ENCODE measurements at places on chromosomes 11 and 22.
A peak's percentile ranks its signal among the peaks of the same experiment; 100 is the strongest.

GRCh38 chr11:64742087-64742888 is 1.7 kb downstream of the RASGRP2 start:
- peak; percentile 74 for DNase-seq

GRCh38 chr11:19768815-19769214 is 56.2 kb downstream of the NAV2 start:
- no peak for DNase-seq

DNA sequence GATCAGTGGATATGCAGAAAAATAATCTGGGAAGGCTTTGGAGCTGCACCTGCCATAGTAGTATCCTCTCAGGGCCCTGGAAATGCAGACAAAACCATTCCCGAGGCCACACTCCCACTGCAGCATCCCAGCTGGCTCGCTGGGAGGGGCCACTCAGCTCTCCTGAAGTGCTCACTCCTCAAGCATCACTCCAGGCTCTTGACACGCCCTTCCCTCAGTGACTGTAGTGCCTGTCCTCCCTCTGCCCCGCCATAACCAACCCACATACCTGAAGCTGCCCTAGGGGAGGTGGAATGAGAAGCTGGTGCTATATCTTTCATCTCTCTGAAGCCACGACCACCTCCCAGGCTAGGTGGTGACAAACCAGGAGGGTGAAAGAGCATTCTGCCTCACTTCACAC is 4.8 kb downstream of the DSCAML1 start:
- DNase-seq: no peak

- no peak for DNase-seq
Measured at GRCh38 chr11:132937016-132937415, 595.3 kb downstream of the OPCML start.

- DNase-seq: no peak
Measured at GRCh38 chr11:84297570-84297969, 1011.4 kb upstream of the CCDC90B start.

GRCh38 chr22:47228767-47229166 is 466.3 kb downstream of the TBC1D22A start:
- no peak for DNase-seq

DNA sequence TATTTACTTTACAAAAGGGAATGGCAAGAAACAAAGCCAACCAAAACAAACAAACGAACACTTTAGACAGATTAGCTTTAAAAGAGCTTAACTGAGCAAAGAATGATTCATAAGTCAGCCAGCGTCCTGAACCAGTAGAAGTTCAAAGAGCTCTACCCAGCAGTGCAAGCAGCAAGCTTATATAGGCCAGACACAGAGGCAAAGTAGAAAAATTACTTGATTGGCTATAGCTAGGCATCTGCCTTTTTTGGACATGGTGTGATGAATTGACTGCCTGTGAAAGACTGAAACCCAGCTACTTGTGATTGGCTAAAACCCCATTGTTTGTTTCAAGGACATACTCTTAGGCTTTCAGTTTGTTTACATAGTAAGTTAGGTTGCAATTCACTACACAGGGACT is 2120.0 kb upstream of the RAG2 start:
- DNase-seq: no peak

DNA sequence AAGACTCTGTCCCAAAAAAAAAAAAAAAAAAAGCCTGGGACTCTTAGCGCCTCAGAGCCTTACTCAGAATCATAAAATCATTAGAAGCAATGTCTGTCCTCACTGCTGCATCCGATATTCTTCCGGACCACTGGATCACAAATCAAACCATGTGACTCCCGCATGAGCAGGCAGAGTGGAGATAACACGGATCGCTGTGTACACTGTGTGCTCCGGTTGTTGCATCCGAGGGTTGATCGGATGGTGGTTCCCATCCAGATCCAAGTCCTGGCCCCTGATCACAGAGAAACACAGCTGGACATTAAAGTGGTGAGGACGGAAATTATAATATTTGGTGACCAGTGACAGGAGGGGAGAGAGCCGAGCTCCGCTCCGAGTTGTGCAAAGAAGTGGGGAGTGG is 9.7 kb upstream of the TXNRD2 start:
- DNase-seq: no peak

GRCh38 chr11:122871302-122871701 is 11.3 kb upstream of the JHY start:
- no peak for DNase-seq

DNA sequence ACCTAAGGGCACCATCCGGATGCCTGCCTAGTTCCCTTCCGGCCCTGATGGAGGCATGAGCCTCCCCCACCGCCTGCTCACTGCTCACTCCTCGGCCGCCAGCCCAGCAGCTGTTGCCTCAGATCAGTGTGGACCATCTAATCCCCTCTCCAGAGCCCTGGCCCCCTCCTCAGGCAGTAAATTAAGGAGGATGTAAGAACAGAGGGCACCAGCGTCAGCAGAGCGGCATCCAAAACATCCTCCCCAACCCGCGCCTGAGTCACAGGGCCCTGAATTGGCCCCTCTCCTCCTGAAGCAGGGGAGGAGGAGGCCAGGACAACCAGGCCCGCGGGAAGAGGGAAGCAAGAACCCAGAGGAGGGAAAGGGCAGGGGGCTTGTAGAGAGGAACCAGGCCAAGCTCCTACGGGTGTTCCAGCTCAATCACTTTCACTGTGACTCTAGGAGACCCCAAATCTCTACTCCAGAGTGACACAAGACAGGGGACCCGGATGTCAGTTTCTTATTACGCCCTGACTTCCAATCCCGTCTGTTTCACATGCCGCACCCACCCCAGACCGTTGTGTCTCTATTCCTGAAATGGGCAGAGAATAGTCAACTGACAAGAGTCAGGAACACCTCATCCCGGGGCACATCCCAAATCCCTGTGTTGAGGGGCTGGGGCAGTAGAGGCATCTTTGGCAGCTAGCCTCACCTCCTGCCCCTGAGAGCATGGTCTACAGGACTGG is 31.3 kb upstream of the MYOD1 start:
- no peak for DNase-seq

DNA sequence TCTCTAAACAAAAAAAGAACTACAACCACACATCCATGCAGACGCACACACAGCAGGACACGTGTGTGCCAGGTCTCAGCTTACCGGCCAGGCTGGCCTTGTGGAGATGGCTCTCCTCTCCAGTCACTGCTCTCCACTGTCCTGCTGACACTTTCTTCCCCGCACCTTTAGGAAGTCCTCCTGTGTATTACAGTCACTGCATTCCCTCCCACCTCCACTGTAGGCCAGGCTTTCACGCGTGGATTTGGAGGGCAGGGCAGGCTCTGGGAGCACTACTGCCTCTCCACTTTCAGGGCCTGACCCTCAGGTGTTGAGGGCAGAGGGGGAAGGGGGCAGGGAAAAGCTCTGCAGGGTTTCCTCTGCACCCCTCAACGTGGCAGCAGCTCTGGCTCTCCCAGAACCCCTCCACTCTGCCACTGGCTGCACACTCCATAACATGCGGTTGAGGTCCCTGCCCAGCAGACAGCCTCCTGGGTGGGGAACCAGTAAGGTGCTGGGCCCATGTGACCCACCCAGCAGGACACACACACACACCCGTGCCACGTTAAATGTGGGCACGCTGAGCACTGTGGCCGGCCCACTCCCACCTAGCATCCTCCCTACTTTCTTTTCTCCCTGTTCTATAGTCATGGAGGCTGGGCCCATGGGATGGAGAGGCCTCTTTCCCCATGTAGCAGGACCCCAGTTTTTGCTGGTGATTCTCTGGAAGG is 107.0 kb upstream of the PITPNB start:
- DNase-seq: no peak

GRCh38 chr22:37355174-37355573 is 72.1 kb downstream of the ELFN2 start:
- DNase-seq: no peak

DNA sequence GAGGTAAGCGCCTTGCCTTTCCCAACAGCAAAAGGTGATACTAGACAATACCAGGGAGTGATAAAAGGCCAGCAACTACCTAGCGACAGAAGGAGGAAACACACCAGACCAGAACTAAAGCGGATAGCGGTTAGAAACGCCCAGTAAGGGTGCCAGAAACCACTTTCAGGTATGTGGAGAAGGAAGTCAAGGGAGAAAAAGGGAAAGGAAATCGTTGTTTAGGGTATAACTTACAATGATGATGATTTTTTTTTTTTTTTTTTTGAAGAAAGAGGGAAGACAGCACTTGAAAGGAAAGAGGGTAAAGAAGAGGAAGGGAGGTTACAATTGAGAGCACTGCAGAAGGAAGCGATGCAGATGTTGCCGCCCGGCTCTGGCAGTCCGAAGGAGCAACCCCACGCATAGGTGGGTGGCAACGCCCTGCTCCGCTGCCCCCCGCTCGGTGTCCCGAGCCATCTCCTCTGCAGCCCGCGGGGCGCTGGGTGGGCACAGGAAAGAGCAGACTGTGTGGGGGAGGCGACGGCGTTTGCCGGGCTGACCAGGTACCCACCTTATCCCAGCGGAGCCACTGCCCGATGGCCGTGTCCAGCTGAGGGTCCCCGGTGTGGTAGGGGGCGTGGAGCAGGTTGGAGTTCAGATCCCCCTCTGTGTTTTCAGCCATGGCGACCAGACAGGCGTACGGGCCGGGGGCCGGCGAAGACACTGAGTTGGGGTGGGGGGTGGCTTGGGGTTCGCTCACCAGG is 561 bp downstream of the PGM2L1 start:
- peak; percentile 29 for DNase-seq

DNA sequence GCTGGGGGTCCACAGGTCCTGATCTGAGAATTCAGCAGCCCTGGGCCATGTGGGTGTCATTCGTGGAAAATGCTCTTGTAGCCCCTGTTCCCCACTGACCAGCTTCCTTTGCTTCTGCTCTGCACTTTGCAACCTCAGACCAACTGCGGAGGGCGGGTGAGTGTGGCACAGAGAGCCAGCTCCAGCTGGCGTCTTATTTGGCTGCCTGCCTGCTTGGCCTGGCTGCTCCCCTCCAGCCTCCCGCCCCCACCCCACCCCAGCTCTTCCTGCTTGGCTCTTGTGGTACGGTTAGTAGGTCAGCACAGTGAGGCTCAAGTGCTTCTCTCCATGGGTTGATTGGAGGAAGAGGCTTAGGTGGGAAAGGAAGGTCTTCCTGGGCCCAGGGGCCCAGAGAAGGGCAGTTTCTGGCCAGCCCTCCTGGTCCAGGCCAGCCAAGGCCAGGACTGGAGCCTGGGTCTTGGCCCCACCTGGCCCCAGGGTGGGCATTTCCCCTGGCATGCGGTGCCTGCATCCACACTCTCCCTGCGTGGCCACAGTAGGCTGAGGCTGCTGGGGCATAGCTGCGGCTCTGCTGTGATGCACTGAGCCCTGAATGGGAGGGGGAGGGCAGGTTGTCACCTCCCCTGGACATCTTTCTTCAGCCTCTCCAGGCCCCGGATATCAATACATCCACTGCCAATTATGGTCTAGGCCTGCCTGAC is 26.5 kb downstream of the MYO7A start:
- no peak for DNase-seq

GRCh38 chr22:32055069-32055468 is 12.0 kb downstream of the SLC5A1 start:
- DNase-seq: no peak

DNA sequence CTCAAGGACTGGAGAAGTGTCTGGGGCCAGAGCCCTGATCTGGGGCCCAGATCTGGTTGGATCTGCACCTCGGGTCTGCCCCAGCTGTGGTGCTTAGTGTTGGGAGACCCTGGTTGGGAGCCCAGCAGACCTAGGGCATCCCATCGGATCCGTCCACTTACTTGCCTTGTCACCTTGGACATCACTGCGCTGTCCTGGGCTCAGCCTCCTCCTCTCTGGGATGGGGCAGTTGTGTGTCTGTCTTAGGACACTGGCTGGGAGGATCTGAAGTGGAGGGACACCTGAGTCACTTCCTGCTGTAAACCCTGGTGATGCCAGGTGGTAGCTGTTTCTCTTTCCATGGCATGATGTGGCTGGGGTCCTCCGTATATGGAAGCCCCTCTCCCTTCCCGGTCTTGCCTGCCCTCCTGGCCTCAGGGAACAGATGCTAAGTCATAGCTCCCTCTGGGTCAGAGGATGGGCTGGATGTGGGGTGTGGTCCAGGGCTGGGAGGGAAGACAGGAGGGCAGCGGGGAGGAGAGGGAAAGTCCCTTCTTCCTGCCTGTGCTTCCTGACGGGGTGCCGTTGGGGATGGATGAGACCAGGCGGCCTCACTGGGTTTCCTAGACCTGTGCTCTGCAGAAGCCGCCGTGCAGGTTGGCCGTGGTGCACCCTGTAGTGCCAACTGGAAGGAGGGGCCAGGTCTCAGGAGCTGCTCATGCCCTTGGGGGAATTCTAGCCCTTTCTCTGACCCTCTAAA is 12.1 kb upstream of the OMP start:
- DNase-seq: no peak

- no peak for DNase-seq
Measured at GRCh38 chr11:73961321-73961720, 10.5 kb downstream of the DNAJB13 start.

DNA sequence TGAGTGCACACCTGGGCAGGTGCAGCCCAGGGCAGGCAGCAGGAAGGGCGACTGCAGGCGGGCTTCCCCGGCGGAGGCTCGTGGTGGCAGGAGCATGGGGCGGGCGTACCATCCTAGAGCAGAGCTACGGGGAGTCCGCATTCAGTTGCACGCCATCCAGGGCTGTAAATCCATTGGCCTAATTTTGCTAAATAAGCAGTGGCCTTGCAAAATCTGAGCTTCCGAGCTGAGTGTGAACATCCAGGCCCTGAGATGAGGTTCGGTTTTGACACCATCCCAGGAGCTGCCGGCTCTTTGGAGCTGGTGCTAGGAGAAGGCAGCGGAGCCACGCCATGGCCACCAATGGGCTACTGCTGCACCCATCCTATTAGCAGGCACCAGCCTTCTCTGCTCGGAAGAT is 664.8 kb downstream of the BRD1 start:
- no peak for DNase-seq

DNA sequence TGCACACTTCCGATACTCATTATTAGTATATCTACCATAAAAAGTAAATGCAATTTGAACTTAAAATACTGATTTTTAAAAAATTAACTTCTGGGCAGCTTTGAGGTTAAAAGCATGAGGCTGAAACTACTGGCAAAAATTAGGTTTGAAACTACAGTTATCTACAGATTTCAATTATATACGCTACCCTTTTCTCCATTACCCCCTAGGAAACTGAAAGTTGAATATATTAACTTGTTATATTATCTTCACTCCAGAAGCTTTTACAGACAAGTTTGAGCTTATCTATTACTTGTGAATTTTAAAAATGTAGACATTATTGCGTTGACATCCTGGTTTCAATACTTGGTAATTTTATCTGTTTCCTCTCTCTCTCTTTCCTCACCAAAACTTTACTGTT is 96.7 kb upstream of the DDI1 start:
- no peak for DNase-seq

DNA sequence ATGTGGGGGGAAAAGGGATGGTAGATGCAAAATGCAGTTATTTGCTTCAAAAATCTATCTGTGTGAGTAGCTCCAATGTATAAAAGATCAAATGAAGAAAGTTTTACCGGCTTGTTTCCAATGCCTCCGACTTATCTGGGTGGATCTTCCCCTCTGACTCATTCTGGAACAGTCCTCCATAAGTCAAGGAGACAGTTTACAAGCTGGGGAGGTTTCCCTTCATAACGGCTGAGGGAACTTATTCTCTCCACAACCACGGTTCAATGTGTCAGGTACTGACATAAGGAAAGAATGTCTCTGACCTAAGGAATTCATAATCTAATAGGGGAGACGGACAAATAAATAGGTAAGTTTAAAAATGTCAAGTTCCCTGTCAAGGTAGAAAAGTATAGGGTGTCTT is 49.7 kb upstream of the BIRC3 start:
- DNase-seq: no peak
